Hematopoietic multipotent progenitor cell treated with erythropoietin and hydrocortisone succinate and interleukin-3 and kit ligand, for 6 days (in vitro differentiated cells): ENCODE measurements at places on chromosomes 7 and 10.

DNA sequence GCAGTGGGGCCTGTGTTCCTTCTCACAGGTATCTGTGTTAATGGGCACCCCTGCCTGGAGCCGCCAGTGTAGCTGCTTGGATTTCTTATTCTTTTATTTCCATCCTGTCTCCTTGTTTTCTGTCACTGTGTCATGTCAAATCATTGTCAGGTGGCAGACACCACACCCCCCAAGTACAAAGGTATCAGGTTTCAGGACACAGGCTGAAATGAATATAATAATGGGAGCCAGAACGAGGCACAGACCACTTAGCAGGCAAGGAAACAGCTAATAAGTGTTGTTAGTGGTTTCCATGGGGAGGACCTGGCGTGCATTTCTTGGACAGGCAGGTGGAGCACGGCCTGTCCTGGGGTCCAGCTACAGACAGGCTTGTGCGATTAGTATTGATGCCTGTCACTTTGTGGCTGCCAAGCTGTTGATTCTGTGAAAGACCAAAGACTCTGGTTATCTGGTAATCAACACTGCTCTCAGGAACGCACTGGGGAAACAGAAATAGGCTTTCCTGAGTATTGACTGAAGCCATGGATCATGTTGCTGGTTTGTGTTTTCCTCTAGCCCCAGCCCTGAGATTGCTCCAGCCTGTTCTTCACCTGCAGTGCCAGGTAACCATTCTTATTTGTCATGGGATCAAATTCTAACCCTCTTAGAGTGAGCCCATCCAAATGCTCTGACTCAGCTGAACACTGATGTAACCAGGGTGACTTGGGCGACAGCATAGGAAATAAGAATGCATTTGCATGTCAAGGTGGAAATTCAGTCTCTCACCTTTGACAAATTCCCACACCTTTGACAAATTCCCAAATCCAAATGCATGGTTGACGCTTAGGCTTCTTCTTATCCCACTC is 1002.0 kb downstream of the LRMDA start:
- DNase-seq, result no peak

GRCh38 chr7:55131142-55131929 is 112.5 kb downstream of the EGFR start:
- no peak for DNase-seq

DNA sequence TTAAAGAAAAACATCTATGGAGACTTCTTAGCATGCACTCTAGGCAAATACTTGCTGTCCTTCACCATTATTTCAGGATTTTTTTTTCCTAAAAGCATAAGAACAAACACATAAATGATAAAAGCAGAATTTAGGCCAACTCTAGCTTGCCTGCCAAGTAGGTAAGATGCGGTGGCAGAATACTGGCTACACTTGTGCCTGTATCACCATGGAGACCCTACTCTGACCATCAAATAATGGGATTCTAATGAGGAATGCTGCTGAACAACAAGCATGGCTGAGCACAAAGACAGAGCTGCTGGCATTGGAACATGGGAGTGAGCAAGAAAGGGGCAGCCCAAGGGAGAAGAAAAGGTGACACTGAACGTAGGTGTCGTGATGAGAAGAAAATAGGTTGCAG is 18.5 kb upstream of the TAS2R40 start:
- no peak for DNase-seq

GRCh38 chr7:156157409-156158012 is 345.2 kb upstream of the SHH start:
- DNase-seq, result no peak

- no peak for DNase-seq
Measured at GRCh38 chr10:14414901-14415300, 84.2 kb upstream of the FRMD4A start.

DNA sequence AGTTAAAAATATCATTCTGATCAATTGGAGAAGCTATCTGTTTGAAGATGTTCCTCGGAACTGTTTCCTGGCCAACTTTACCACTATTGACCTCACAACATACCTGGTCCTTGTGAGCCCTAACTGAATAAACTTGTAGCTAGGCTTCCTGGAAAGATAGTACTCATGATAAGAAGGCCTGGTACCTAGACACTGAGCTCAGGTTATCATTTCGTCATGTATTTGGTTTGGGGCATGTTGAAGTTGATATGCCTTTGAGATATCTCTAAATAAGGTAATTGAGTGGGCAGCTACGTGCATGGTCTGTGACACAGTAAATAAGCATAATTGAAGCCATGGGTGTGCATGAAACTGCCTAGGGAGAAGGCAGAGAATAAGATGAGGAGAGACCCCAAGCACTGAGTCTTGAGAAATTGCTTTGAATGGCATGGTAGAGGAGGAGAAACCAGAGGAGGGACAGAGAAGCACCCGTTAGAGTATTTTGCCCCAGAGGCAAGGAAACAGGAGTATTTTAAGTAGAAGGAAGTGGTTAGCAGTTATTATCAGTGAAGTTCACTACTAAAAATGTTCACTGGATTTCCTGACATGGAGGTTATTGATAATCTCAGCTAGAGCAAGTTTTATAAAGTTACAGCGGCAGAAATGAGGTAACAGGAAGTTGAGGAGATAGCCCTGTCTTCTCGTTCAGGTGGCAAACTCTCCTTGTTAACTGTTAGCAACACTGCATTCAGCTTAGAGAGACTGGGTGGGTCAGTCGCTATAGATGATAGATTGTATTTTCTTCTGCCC is 55.6 kb downstream of the CC2D2B start:
- peak; percentile 58 for DNase-seq

DNA sequence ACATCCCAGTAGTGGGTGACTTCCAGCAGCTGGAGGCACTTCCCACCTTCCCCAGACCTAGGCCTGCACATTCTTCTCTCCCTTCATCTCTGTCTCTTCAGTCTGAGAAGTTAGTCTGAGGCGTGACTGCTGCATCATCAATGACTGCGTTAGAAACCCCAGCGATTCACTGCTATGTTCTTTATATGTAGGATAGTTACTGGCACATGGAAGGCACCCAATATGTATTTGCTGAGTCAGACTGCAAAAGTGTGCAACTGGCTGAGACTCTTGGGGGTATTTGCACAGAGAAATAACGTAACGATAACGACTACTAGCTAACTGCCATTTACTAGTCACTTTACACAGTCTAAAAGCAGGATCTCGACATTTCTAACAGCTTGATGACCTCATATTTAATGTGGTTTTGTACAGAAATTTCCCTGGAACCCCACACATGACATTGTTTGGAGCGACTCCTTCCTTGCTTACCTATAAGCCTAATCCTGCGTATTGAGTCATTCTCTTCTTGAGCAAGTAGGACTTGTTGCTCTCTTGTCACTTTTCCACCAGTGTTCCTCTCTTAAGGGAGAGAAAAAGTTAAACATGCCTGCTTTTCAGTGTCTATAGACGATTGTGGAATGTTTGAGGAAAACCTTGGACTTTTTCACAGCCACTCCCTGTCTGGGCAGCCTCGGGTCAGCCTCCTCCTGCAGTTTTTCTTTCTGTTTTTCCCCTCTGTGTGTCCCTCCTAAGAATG is 45.5 kb downstream of the THNSL1 start:
- DNase-seq, result peak; percentile 20

DNA sequence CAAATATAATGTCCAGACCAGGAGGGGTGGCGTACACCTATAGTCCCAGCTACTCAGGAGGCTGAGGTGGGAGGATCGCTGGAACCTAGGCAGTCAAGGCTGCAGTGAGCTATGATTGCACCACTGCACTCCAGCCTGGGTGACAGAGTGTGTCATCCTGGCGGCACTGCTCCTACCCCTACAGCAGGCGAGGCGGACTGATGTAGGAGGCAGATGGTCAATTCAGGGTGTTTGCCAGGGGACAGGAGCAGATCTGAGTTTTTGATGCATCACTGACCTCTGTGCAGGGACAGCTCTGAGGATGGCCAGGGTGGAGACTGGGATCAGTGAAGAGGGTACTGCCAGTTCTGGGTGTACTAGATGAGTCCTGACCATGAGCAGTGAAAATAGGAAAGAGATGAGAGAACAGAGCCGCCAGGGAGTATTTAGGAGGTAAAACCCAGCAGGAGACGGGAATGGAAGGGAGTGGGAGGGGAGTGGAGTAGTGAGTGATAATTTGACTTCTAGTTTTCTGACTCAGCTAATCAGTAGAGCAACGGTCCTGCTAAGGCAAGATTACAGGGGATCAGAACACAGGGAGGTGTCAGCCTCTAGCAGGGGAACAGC is 75.3 kb downstream of the HIP1 start:
- peak; percentile 69 for DNase-seq

DNA sequence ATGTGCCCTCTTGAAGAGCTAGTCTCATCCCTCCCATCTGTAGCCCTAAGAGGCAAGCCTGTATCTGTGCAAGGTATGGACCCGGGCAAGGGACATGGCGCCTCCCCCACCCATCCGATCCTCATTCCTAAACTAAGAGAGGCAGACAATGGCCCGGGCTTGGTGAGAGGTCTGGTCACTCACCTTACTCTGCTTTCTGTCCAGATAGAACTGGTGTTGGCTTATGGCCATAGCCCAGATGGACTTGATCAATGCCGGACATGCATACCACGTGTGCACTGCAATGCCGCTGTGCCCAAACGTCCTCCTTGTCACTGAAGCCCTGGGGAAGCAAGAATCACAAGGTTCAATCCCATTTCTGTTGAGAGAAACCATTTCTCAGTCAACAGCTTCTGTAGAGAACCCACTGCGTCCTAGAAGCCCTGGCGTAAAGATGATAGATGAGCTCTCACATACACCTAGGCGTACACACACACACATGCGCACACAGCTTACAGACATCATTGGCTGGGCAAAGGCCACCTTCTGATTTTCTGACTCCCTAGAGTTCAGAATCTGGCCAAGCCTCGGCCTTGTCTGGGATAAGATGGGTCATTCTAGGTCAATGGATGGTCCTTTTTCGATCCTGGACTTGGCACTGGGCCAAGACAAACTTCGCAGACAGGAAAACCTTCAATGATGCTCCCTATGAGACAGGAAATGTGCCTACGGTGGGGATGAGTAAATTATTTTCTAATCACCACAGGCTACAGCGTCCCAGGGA is 114.6 kb downstream of the PRPF18 start:
- no peak for DNase-seq

DNA sequence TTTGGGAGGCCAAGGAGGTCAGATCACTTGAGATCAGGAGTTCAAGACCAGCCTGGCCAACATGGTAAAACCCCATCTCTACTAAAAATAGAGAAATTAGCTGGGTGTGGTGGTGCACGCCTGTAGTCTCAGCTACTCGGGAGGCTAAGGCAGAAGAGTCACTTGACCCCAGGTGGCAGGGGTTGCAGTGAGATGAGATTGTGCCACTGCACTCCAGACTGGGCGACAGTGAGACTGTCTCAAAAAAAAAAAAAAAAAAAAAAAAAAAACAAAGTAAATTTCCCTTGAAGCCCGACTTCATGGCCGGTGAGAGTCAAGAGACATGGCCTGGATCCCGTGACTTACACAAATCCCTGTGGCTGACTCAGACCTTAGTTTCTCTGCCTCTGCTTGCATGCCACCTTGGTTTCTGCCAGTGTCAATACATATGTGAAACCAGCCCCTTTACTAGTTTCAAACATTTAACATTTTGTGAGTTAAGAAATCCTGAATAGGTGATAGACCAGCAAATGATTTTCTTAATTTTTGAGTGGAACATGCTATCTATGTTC is 62.8 kb downstream of the ZEB1 start:
- no peak for DNase-seq

DNA sequence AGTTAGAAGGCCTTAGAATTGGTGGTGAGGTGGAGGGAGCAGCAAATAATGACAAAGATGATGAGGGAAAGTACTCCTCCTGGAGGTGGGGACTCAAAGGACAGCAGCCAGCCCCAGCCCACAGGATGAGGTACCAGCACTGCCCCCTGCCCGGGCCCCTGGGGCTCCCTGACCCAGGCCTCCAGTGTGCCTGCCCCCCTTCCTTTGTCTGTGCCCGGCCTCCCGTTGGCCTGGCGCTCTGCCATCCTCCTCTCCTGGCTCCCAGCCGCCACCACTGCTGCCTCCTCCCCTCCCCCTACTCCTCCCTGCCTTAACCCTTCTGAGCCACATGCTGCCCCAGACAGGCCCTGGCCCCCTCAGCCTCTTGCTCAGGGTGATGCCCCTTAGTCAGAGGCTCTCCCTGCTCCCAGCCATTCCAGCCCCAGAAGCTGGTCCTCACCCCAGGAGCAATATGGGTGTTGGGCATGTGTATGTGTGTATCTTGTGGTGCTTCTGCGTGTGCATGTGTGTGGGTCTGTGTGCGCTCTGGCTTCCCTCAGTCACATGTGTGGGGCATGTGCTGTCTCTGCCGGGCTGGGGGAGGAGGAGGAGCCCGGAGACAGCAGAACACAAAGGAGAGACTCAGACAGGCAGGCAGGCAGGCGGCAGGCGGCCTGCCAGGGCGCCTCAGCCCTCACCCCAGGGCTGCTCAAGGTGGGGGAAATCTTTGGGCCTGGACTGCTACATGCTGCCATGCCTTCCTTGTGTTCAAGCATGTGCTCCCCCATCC is 2.6 kb downstream of the LDB1 start:
- DNase-seq, result peak; percentile 97

GRCh38 chr10:91557651-91558111 is 75.2 kb downstream of the PPP1R3C start:
- DNase-seq, result no peak

- DNase-seq, result no peak
Measured at GRCh38 chr7:96527133-96527827, 182.4 kb downstream of the SEM1 start.

DNA sequence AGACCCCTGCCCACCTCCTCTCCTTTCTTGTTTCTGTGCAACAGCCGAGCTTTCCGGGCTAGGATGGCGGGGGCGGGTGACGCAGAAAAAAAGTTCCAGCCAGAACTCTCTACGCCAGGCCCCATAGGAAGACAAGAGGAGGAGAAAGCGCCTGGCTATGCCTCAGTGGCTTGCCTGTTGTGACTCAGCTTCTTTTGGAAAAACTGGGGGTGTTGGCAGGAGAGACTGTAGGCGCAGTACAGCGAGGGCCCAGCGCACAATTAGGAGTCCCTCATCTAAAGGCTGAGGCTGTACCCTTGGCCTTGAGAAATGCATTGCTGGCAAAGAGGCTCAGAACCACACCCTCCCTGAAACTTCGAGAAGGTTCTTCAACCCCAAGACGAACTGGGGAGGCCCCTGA is 28.0 kb upstream of the KPNA7 start:
- no peak for DNase-seq

DNA sequence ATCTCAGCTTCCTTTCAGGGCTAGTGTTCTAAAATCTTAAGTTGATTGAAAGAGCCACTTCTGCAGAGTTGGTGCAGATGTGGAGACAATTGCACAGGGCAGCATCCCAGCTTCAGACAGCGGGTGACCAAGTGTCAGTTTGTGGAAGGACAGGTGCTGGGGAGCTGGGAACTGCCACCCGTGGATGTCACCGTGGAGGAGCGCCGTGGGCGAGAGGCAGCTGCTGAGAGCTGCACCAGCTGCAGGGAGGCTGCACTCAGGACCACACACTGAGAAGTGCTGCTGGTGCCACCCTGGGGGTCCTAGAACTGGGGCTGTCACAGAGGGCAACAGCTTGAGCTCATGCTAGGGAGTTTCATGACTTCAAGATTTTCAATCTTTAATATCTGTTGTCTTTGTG is 543.0 kb upstream of the FZD8 start:
- no peak for DNase-seq

GRCh38 chr10:77741746-77742145 is 104.1 kb upstream of the KCNMA1 start:
- DNase-seq, result no peak

- peak; percentile 17 for DNase-seq
Measured at GRCh38 chr10:29470355-29470705, 164.4 kb downstream of the SVIL start.
